ENCODE measurements at places on chromosomes 7 and 10.

GRCh38 chr10:69636273-69636575 is 6.2 kb downstream of the FAM241B start:
- DNase-seq, result no peak

GRCh38 chr10:43820663-43821062 is 172.0 kb upstream of the ZNF32 start:
- DNase-seq, result no peak

GRCh38 chr7:116724560-116725231 is 52.7 kb downstream of the MET start:
- no peak for DNase-seq

GRCh38 chr10:23060918-23061317 is 34.5 kb upstream of the MSRB2 start:
- DNase-seq, result no peak

DNA sequence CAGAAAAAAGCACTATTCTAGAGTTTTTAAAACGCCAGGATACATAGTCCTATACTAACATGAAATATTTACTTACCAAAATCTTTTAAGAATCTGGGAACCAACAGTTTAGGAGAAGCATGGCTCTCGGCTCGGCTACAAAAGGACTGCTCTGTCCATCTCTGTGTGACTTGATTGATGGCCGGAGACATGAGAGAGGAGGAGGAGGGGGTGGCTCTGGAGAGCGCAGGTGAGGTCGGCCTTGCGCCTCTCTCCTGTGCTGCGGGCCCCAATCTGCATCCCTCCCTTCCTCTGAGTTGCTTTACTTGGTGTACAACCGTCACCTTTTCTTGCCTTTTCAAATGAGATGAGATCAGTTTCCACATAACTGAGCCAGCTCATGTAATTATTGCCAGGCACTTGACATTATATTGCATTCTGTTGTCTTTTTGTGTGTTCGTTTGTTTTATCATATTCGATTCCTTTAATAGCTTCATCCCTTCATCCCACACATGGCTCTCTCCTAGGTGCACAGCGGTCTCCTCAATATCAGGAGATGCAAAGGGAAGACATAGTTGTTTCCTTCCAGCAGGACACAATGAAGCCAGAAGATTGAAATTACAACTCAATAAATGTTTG is 87.8 kb upstream of the KLF6 start:
- DNase-seq, result no peak

- DNase-seq, result no peak
Measured at GRCh38 chr10:80411267-80411668, 2.9 kb downstream of the PRXL2A start.

DNA sequence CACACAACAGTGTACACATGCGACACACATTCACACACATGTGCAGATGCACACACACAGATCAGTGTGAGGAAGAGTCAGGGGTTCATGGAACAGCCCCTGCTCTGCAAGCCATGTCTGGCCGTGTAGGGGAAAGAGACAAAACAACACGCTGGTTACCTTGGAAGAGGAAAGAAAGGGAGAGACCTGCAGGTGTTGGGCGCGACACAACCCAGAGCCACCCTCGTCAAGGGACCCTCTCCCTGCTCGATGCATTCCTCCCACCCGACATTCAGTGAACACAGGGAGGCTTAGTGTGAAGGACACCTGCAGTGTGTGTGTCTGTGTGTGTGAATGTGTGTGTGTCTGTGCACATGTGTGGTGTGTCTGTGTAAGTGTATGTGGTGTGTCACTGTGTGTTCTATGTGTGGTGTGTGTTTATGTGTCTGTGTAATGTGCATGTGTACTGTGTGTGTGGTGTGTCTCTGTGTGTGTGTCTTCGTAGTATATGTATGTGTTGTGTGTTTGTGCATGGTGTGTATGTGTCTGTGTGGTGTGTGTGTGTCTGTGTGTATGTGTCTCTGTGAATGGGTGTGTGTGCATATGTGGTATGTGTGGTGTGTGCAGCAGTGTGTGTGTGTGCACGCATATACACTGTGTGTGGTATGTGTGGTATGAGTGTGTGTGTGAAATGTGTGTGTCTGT is 69.5 kb upstream of the PITRM1 start:
- no peak for DNase-seq

DNA sequence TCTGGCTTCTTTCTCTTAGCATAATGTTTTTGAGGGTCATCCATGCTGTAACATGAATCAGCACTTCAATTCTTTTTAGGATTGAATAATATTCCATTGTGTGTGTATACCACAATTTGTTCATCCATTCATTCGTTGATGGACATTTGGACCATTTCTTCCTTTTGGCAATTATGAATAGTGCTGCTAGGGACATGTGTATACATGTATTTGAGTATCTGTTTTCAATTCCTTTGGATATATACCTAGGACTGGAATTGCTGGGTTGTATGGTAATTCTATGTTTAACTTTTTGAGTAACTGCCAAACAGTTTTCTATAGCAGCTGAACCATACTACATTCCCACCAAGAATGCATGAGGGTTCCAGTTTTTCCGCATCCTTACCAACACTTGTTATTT is 39.2 kb downstream of the GBF1 start:
- no peak for DNase-seq

GRCh38 chr10:84205049-84205852 is 10.9 kb downstream of the CDHR1 start:
- DNase-seq, result peak; percentile 52

GRCh38 chr7:116630932-116631671 is 40.9 kb upstream of the MET start:
- DNase-seq, result peak; percentile 93

DNA sequence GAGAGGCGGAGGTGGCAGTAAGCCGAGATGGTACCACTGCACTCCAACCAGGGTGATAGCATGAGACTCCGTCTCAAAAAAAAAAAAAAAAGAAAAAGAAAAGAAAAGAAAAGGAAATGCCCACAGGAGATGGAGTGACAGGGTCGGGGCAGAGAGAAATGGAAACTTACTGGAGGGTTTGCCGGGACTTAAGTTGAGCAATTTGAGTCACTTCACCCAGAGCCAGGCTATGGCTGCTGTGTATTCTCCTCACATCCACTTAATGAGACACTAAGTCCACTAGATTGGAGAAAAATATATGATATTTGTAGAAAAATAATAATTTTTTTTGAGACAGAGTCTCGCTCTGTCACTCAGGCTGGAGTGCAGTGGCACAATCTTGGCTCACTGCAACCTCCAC is 4.6 kb upstream of the PFKFB3 start:
- DNase-seq, result peak; percentile 77

DNA sequence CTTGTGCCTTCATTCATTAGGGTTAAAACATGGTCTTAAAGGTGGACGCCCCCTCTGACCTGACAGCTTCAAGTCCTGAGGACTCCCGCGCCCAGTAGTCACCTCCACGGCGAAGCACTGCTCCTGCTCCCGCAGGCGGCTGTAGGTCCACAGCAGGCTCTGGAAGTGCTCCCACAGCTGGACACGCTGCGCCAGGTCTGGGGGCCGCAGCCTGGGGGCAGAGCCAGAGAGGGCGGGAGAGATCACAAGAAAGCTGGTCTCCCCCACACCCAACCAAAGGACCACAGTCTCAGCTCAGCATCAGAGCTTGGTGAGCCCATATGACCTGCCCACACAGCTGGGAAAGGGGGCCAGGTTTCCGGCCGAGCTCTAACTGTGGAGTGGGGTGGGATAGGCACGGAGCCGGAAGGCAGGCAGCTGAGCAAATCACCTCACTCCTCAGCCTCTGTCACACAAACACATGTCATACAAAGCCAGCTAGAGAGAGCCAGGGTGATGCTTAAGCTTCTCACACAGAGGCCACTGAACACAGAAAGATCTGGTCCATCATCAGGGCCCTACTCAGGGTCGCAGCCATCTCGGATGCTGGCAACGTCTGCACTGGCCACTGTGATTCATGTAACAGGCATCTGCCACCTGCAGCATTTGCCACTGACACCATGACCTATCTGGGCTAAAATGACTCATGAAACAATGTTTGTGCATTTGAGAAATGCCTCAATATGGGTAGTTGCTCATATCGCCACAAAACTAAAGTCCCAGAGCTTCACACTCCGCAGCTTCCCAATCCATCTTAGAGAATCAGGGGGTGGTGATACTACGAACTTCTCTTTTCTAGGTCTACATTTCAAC is 12.6 kb downstream of the HPS1 start:
- no peak for DNase-seq

GRCh38 chr7:157470701-157471131 is 133.9 kb downstream of the DNAJB6 start:
- DNase-seq, result no peak

DNA sequence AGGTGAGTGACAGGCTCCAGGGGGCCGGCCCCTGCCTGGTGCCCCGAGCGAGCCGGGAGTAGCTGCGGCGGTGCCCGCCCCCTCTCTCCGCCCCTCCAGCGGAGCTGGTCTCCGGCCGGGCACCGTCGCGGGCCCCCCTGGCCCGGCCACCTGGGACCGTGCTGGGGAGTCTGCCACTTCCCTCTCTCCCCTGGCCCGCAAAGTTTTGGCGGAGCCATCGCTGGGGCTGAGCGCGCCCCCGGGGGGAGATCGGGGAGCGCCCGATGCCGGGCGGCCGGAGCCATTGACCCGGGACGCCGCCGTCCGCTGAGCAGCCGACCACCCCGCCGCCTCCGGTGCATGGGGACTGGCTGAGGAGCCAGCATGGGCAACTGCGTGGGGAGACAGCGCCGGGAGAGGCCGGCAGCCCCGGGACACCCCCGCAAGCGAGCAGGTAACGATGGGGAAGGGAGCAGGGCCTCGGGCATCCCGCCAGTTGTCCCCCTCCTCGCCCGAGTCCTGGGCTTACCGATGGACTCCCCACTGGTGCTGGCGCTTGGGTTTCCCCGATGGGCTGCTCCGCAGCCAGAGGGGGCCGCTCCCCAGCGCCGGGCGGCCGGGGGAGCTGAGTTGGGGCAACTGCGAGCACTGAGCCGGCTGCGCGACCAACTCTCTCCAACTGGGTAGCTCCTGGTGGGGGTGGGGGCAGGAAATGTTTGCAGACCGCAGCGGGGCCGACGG is at the start of gene UBTD1:
Gene UBTD1 (plus strand): TSS at position 84 of the 720 bp plus-strand sequence. CDS start 280 bp downstream, at position 364.
- DNase-seq, result peak; percentile 7

DNA sequence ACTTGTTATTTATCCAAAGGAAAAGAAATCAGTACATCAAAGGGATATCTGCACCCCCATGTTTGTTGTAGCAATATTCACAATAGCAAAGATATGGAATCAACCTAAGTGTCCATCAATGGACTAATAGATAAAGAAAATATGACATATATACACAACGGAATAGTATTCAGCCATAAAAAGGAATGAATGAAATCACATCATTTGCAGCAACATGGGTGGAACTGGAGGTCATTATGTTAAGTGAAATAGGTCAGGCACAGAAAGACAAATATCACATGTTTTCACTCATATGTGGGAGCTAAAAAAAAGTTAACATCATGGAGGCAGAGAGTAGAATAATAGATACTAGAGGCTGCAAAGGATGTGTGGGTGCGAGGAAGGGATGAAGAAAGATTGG is 25.0 kb upstream of the KAT6B start:
- no peak for DNase-seq

DNA sequence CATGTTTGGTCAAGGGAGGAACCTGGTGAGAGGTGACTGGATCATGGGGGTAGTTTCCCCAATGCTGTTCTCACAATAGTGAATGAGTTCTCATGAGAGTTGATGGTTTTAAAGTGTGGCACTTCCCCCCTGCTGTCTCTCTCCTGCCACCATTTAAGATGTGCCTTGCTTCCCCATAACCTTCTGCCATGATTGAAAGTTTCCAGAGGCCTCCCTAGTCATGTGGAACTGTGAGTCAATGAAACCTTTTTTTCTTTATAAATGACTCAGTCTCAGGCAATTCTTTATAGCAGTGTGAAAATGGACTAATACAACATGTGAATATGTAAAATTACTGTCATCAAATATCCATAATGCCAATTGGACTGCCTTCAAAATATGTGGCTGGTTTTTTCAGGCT is 165.5 kb upstream of the TARP start:
- DNase-seq, result peak; percentile 7

- DNase-seq, result peak; percentile 19
Measured at GRCh38 chr7:15889507-15889906, 203.0 kb upstream of the MEOX2 start.

- no peak for DNase-seq
Measured at GRCh38 chr7:30285067-30285535, 704 bp downstream of the ZNRF2 start.

GRCh38 chr10:77498210-77498609 is 139.4 kb downstream of the KCNMA1 start:
- DNase-seq, result no peak

- DNase-seq, result no peak
Measured at GRCh38 chr7:105682341-105683060, 101.2 kb upstream of the EFCAB10 start.

GRCh38 chr7:54827734-54828133 is 68.7 kb upstream of the SEC61G start:
- DNase-seq, result peak; percentile 13

DNA sequence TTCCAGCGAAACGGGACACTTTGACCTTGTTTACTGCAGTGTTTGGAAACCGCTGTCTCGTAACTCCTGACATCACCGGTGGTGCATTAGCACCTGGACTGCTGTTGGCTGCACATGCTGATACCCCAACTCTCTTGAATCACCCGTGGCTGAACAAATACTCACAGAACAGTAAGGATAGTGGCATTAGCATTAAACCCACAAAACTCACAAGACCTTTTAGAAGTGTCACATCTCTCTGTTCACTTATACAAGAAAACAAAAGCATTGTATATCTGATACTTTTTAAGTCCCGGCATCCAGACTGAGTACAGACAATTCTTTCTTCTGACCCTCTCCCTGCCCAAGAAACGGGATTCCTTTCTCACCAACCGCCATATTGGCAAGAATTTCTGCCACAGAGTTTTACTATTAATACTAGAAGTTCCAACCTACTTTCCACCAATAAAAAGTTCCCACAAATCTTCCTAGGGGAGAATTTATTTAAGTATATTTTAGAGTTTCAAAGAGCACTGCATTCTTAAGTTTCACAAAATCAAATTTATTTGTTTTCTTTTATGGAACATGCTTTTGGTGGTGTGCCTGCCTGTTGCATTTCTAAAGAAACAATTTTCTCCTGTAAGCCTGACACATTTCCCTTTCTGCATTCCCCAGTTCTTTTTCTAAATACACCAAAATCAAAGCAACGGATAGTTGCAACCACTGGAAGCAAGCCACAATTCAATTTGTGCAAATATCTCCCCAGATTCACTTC is 208.4 kb upstream of the KLF14 start:
- no peak for DNase-seq

- peak; percentile 34 for DNase-seq
Measured at GRCh38 chr7:50357426-50357825, 52.9 kb downstream of the IKZF1 start.

DNA sequence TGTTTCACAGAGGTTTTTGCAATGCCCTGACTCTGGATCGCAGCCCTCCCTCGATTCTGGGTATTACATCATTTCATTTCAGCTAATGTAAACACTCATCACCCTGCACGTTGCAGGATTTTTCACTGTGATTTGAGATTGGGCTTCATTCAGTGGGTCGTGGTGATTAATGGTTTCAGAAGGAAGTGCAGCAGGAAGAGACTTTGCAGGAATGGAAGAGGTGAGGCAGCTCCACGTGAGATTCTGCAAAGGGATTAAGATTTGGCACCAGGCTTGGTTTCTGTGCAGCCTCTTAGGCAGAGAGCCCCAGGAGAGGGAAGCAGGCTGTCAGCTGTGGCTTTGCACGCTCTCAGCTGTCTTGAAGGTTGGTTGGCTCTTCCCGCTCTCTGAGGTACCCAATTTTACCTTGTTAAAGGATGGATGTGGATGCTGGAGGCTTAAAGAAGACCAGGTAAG is 95.2 kb downstream of the PLCE1 start:
- DNase-seq, result no peak

GRCh38 chr7:100127866-100128636 is 1.3 kb downstream of the MBLAC1 start:
- no peak for DNase-seq

GRCh38 chr7:35528381-35528977 is 166.5 kb downstream of the HERPUD2 start:
- no peak for DNase-seq

- no peak for DNase-seq
Measured at GRCh38 chr10:101207026-101207425, 22.2 kb downstream of the LBX1 start.
